KBM-7 (cell line): ENCODE measurements at places on chromosomes 1 and 21.

- DNase-seq, result no peak
Measured at GRCh38 chr21:45636459-45636858, 7.1 kb upstream of the PCBP3 start.

DNA sequence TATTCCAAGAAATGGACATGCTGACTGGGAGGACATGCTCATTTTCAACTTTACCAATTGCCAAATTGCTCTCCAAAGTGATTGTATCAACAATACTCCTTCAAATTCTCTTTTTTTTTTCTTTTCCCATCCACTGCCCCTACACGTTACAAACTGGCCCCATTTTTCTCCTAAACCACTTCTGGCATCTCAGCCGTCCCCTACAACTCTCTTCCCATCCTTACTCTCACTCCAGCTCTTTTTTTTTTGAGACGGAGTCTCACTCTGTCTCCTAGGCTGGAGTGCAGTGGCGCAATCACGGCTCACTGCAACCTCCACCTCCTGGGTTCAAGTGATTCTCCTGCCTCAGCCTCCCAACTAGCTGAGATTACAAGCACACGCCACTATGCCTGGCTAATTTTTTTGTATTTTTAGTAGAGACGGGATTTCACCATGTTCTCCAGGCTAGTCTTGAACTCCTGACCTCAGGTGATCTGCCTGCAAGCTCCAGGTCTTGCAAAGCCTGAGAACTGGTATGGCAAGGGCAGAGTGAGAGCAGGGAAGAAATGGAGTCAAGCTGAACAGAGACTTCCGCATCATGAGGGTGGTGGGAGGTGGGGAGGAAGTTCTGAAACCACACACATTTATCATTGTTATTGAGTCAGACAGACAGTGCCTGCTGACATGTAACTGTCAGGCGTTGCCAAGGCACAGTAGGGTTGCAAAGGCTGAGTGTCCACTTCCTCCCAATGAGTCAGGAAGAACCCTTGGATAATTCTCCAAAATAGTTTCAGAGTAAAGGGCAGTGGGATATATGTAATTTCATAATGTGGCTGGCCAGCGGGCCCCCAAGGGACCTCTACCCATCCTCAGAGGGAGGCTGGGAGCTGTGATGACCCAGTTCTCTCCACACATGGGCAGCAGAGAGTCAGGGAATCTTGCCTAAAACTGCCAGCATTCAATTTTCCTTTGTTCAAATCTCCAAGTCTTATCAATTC, 17.4 kb downstream of the CELA3A start:
- peak; percentile 95 for DNase-seq

DNA sequence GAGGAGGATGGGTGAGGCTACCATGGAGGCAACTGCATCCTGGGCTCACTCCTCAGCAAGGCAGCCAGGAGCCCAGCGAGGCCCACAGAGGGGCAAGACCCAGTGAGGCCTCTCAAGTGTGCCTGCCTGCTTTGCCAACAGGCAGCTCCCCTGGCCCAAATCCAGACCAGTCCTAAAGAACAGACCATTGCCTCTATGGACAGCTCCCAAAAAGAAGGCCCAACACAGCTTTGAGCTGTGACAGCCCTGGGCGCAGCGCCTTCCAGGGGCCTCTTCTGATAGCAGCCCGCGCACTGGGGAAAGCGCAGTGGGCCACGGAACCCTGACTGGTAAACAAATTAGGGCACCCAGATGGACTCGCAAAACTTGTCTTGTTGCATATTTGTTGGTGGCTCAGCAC, 25.5 kb downstream of the C1orf198 start:
- DNase-seq, result no peak

- DNase-seq, result no peak
Measured at GRCh38 chr21:45324489-45325205, 37.0 kb upstream of the POFUT2 start.

GRCh38 chr21:44012474-44013379, 618 bp downstream of the TRAPPC10 start:
- peak; percentile 86 for DNase-seq

GRCh38 chr21:34243562-34243961, 120.2 kb upstream of the KCNE2 start:
- peak; percentile 55 for DNase-seq
